ENCODE measurements at places on chromosomes 6 and 20.
A peak's percentile ranks its signal among the peaks of the same experiment; 100 is the strongest.

GRCh38 chr20:47357296-47358038 is 968 bp upstream of the ZMYND8 start:
- DNase-seq, result peak; percentile 35

- DNase-seq, result peak; percentile 55
Observed at GRCh38 chr20:32761831-32762753, at the start of gene DNMT3B. Gene DNMT3B, plus strand, starts transcription at chr20:32762385. Its CDS starts 17,939 bp downstream, at chr20:32780324.

- DNase-seq, result peak; percentile 53
Observed at GRCh38 chr6:28988536-28989311, 16.4 kb downstream of the ZNF311 start.

GRCh38 chr6:43809417-43810305 is 39.6 kb downstream of the VEGFA start:
- no peak for DNase-seq

DNA sequence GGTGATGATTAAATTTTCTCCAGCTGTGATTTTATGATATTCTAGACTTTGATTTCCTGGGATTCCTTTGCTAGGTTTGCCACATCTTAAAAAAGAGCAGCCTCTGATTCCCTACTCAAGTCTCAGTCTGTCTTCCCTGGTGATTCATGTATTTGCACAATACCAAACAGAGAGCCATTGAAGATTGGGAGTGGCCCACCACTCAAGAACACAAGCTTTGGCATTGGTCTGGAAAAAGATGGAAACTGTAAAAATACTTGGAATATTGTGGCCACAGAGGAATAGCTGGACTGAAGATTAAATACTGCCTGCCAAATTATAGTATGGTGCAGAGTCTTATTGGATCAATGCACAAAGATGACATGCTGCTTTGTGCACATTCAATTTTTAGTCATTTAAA is 32.9 kb downstream of the PTCHD4 start:
- DNase-seq, result no peak

- DNase-seq, result no peak
Observed at GRCh38 chr6:109872968-109873545, 105.1 kb upstream of the GPR6 start.

DNA sequence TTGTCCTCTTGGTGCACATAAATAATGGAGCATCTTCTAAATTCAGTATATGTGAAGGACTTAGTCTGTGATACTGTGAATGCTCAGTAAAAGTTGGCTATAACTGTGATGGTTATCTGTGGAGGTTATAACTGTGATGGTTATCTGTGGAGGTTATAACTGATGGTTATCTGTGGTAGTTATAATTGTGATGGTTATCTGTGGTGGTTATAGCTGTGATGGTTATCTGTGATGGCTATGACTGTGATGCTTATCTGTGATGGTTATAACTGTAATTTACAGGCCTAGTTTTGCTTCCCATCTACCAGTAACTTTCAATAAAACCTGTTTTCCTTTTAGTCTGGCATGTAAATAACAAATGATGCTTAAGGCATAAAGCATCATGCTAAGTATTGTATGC is 16.5 kb downstream of the PTK7 start:
- no peak for DNase-seq

DNA sequence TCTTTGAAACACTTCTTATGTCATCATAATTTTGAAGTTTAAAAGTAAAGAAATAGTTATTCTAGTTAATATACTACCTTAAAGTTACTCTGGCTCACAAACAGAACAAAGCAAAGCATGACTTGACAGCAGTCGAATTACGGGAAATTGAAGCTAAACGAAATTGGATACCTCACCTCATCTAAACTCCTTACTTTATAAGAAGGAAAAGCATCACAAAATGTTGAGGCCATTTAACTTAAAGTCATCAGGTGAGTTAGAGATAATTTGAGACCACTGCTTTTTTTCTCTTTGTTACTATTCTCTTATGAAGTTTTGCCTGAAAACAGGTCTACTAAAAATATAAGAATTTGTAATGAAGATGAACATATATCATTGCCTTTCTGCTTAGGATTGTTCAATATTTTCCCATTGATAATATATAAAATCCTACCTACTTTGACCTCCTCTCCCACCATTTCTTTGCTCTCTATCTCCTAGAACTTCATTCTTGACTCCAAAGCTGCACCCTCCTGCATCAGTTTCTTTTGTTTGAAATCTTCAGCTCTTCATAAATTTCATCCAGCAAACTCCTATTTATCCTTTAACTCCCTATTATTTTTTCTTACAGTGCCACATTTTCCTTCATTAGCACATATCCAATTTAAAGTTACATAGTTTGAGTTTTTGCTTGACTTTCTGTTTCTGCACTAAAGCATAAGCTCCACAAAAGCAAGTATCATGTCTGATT is 510.7 kb upstream of the ZNF337 start:
- DNase-seq, result no peak

- no peak for DNase-seq
Observed at GRCh38 chr6:149366267-149366921, 33.7 kb upstream of the SUMO4 start.

- DNase-seq, result no peak
Observed at GRCh38 chr6:143675946-143676345, 1.8 kb upstream of the PHACTR2 start.

DNA sequence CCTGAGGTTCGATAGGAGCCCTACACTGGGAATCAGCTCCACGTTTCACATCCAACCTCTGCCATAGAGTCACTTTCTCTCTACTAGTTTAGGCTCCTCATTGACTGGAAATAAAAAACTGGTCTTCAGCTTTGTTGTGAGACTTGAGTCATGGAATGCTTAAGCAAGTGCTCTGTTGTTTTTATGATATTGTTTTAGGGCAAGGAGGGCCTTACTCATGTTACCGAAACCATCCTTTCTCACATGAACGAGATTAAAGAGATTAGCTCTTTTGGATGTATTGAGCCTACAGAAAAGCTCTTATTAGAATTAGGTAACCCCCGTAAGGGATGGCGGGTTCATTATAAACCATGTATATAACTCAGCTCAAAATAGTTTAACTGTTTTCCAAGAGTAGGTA is 6.9 kb upstream of the MOCS1 start:
- DNase-seq, result no peak

All from stimulated activated CD8-positive, alpha-beta memory T cell treated with anti-CD3 and anti-CD28 coated beads, Interleukin-7, amount 100 ng/mL, for 1 hour (primary cell).